ENCODE measurements at places on chromosomes 5 and 9.
A peak's percentile ranks its signal among the peaks of the same experiment; 100 is the strongest.

DNA sequence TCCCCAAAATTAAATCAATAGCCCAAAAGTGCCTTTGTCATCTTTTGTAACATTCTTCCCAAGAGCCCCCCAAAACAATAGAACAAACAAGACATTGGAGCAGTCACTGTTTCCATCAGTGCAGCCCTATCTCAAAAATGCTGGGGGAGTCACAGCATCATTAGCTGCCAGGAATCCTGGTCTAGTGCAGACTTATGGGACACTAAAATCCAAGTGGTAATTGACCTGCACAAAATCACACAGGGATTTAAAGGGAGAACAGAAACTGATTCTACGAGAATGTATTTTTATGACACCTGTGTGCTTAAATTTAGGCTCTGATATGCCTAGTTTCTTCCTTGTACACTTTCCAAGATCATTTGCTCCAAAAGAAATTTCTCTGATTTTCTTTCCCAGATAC lies 172.9 kb downstream of the GLIS3 start:
- no peak for DNase-seq

DNA sequence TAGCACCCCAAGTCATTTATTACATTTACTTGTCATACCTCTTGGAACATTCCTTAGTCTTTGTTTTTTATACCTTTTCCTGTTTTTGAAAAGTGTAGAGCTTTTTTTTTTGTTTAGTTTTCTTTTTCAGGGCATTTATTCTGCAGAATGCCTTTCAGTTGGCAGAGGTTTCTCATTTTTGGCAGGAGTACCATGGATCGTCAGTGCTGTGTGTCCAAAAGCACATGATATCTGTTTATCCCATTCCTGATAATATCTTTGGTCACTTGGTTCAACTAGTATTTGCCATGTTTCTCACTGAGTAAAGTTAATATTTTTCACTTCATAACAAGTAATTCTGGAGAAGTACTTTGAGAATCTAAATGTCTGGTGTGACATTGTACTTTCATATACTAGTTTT lies 10.7 kb downstream of the OGN start:
- DNase-seq, result no peak

- DNase-seq, result no peak
Measured at GRCh38 chr5:137627706-137628105, 108.2 kb downstream of the KLHL3 start.

GRCh38 chr5:137995077-137995748 lies 37.7 kb downstream of the FAM13B start:
- DNase-seq, result no peak

- no peak for DNase-seq
Measured at GRCh38 chr5:158309088-158309807, 450.3 kb upstream of the CLINT1 start.

GRCh38 chr5:177134697-177135225 lies 1.2 kb downstream of the NSD1 start:
- peak; percentile 1 for DNase-seq

GRCh38 chr5:32536246-32536645 lies 49.1 kb upstream of the SUB1 start:
- DNase-seq, result no peak

DNA sequence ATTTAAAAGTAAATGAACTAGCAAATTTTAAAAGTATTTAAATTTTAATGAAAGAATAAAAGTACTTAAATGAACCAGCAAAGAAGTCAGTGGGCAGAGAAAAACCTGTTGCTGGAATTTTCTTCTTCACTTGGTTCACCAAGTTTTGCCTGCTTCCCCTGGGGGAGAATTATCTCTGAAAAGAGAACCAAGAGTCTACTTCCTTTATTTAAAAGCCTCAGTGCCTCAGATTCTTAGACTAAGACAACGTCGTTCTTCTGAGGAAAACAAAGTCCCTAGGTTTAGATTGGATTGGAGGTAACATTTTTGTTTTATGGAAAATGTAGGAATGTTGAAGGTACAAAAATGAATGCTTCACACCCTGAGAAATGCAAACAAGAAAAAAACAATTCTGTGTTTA lies 7.4 kb upstream of the KLF4 start:
- DNase-seq, result no peak

DNA sequence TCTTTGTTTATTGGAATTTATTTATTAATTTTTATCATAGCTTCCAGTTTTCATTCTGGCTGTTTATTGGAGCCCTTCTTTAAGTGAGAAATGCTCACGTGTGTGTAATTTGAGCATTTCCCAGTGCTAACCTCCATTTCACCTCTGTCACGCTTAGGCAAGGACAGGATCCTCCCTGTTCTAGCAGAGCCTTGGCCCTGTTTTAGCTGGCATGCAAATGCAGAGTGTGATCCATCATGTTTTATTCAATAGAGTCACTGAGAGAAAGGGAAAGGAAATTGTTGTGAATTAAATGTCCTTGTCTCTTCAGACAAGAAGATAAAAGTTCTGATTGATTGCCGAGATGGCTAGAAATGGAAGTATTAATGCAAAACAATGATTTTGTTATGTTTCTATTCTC lies 137.3 kb upstream of the ACO1 start:
- no peak for DNase-seq

DNA sequence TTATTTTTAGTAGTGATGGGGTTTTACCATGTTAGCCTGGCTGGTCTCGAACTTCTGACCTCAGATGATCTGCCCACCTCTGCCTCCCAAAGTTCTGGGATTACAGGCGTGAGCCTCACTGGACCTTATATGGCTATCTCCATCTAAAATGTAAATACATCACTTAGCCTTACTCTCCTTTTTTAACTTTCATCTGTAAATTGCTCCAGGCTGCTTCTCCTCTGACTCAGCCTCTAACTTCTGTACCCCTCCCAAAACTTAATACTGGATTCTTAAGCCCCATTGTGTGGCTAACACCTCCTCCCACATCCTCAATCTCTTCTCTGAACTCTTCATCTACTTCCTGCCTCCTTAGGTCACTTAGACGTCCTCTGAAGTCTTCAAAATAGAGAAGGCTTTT lies 4.0 kb downstream of the SNX30 start:
- DNase-seq, result no peak

Measured in dorsolateral prefrontal cortex (tissue), 122 donors.